ENCODE measurements at places on chromosomes 3 and 15. TPM values are rescaled to one million over a fixed set of nuclear protein-coding genes. Genes with fewer than 3 reads are reported as not detected.

SLC30A4 gene
- polyA plus RNA-seq, result 6.4 TPM

PLSCR2 gene
- not detected for polyA plus RNA-seq

TNFSF10 gene
- polyA plus RNA-seq, result not detected

GOLGA8O gene
- polyA plus RNA-seq, result not detected

DCLK3 gene
- polyA plus RNA-seq, result not detected

CD96 gene
- polyA plus RNA-seq, result not detected

CFAP100 gene
- not detected for polyA plus RNA-seq

CLDN16 gene
- not detected for polyA plus RNA-seq

PIERCE2 gene
- polyA plus RNA-seq, result 6.6 TPM

CD276 gene
- polyA plus RNA-seq, result 104 TPM

PPP2R3A gene
- 14.2 TPM for polyA plus RNA-seq

Measured in GM23248 (cell line).